ENCODE measurements at places on chromosomes 5 and 9.

GRCh38 chr5:31029925-31030324 lies 163.6 kb upstream of the CDH6 start:
- DNase-seq = no peak

DNA sequence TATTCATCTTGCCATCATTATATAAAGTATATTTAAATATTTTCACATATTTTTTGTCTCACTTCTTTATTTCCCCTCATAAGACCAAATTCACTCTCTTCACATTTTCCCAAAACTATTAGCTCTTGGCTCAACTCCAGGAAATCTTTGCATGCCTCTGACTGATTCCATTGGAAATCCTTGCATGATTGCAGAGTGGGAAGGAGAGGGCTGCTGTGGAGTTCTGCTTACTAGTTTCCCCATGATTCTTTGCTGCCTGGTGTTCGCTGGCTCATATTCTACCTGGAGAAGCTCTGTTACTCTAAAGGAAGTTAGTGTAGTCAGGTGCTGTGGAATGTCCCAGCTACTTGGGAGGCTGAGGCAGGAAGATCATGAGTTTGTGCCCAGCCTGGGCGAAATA lies 41.9 kb downstream of the LIX1 start:
- no peak for DNase-seq

DNA sequence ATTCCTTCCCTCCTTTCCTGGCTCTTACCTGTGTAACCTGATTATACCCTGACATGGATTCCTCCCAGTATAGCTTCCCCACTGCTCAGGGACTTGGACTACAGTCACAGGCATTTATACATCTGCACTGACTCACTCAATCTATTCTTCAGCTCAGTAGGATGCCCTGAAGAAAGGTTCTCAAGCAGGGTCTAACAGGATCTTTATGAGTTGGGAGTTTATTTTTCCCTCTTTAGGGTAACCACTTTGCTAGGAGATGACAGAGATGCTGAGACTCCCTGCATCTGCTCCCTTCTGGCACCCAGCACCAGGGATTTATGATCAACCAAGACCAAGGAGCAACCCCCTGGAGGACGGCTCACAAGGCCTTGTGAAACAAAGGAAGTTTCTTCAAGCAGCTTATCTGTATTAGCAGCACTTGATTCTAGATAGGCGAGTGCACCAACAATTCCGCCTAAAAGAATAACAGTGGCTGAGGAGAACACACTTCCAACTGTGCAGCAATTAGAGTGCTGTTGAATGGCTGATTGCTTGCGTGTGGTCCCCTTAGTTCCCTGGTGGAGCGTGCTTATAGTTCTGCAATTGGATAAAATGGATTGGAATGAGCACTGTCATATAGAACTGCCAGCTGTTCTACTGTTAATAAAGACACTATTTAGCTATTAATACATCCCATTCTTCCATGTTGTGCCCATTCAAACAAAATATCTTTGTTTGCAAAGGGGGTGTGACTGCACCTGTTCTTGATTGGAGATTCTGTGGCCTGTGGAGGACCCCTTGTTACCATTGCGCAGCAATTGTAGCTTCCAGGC lies 482.6 kb downstream of the ZNF608 start:
- no peak for DNase-seq

DNA sequence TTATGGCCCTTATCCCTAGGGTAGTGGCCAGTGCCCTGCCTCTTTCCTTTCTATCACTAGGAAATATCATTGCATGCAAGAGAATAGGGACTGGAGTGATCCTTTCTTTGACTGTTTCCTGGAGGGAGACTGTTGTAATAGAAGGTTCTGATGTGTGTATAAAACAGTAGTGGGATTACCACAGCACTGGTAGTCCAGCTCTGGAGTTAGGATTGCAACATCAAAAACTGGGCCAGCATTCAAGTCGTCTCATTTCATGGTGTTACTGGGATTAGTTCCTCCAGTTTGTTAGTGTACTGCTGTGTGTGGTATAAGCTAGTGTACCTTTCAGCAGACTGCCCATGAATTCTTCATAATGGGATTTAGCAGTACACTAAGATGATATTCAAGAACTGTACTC lies 45.8 kb downstream of the KIAA1958 start:
- no peak for DNase-seq

DNA sequence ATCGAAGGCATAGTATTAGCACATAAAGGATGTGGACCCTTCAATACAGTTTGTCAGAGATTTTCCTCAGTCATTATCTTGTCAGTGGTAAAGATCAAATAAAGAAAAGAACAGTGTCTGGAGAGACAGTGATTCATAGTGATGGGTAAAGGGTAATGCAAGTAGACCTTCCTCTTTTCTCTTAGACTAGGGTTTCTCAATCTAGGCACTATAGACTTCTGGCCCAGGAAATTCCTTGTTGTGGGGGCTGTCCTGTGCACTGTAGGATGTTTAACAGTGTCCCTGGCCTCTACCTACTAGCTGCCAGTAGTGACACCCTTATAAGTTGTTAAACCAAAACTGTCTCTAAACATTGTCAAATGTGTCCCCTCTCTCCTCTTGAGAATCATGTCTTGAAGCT lies 6.9 kb downstream of the CAMK4 start:
- no peak for DNase-seq

DNA sequence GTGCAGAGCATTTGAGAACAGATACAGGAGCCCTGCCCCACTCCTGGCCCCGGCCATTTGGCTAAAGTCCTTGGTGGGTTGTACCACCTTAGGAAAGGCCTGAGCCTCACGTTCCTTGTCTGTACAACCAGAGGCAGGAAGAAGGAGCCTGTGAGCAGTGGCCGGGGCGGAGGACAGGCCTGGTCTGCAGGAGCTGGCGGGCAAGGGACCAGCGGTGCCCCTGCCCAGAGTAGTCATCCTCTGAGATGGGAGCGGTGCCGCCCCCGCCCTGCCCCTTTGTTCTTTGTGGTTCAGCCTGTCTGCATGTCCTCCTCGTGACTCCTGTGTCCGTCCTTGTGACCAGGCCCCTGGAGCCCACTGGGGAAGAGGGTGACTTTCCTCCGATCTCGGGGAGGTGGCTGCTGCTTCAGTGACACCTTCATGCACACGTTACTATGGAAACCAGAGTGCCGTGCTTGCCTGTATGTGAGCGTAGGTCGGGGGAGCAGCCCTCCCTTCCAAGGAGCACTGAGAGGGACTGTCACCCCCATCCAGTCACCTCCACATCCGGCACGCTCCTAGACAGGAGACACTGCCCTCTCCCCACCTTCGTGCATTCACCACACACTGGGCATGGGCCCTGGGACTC lies 42.9 kb downstream of the UNC5A start:
- no peak for DNase-seq

GRCh38 chr5:157590478-157590877 lies 14.9 kb upstream of the ADAM19 start:
- no peak for DNase-seq

DNA sequence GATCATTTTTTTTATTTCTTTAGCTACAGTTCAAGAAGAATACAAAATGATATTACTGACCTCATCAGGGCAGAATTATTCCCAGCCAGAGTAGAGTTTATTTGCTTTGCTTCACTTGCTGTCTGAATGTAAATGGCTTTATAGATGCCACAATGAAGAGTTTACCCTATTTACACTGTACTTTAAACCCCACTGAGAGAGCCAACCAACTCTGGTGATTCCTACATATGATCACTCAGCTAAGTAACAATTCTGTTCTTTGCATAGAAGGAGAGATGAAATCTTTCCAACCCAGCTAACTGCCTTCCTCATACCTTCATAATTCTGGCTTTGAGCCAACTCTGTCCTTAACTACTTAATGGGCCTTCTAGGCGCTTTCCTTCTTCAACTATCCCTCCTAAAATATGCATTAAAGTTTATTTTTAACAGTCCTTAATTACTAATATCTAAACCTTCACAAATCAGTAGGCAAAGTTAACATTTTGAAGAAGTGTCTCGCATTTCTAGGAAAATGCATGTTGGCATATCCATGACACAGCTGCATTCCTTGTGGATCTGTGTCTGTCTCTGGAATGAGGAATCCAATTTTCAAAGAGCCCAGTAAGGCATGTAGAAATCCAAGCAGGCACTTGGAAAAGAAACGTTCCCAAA lies 284.8 kb upstream of the GRAMD2B start:
- DNase-seq = no peak

DNA sequence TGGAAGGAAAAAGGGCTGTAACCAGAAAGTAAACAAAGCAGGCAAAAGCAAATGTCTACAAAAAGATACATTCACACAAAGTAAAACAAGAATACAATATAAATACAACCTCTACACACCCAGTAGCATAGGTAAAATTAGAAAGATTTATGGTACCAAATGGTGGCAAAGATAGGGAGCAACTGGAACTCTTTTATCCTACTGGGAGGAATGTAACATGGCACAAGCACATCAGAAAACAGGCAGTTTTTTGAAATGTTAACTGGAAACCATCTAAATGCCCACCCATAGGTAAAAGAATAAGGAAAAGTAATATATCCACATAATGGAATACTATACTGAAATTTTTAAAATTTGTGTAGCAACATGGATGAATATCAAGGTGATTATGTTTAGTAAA lies 8.7 kb upstream of the ARL14EPL start:
- DNase-seq = no peak

GRCh38 chr5:62977661-62978060 lies 399.0 kb downstream of the LRRC70 start:
- DNase-seq = no peak

DNA sequence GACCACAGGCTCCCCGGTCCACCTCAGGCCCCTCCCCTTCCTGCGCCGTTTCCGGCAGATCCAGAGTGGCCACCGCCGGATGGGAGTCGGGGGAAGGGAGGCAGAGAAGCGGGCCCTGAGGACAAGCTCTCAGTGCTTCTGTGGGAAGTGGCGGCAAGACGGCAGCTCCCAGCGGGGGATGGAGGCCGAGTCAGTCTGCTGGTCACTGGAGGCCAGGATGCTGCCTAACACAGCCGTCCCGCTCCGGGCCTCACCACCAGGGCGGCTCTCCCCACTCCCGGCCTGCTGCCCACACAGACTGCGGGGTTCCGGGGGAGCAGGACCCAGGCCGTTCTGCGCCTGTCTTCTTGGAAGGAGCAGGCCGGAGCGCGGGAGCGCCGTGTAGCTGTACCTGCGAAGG lies 31.4 kb downstream of the FXN start:
- no peak for DNase-seq

DNA sequence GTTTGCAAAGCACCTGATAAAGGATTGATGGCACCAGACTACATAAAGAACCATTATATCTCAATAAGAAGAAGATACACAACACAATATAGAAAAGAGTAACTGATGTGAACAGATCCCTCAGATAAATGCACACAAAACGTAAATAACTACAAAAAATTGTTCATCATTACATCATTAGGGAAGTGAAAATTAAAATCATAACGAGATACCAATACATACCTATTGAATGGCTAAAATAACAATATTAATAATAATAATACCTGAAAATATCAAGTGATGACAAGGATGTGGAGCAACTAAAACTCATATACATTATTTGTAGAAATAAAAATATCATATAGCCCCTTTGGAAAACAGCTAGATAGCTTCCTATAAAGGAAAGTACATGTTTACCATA lies 469.5 kb downstream of the DMRTA1 start:
- no peak for DNase-seq

DNA sequence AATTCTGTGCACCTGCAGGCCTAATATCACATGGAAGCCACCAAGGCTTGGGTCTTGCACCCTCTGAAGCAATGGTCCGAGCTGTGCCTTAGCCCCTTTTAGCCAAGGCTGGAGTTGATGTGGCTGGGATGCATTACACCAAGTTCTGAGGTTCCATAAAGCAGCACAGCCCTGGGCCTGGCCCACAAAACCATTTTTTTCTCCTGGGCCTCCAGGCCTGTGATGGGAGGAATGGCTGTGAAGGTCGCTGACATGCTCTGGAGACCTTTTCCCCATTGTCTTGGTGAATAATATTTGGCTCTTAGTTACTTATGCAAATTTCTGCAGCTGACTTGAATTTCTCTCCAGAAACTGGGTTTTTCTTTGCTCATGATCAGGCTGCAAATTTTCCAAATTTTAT lies 167.3 kb downstream of the HTR1A start:
- no peak for DNase-seq

DNA sequence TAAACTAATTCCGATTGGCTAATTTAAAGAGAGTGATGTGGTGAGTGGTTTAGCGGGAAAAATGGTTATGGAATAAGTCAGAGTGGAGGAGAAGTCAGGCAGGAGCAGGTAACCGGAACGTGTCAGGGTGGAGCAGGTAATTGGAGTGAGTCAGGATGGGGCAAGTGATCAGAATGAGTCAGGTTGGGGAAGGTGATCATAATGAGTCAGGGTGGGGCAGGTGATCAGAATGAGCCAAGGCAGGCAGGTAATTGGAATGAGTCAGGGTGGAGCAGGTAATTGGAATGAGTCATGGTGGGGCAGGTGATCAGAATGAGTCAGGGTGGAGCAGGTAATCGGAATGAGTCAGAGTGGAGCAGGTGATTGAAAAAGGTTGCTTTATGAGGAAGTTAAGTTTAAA lies 101.4 kb downstream of the TMEM167A start:
- no peak for DNase-seq

- DNase-seq = no peak
Observed at GRCh38 chr5:100444961-100445360, 90.2 kb upstream of the FAM174A start.

DNA sequence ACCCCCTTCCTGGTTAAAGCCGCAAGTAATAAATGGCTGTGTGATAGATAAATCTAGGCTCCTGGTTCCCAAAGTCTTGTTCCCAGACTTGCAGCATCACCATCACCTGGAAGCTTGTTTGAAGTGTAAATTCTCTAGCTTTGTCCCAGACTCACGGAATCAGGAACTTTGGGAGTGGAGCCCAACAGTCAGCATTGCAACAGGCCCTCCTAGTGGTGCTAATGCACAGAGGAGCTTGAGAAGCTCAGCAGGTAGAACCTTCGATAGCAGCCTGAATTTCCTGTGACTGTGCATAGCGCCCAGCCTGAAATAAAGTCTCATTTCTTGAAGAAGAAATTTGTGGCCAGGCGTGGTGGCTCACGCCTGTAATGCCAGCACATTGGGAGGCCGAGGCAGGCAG lies 30.3 kb upstream of the MELK start:
- DNase-seq = no peak

DNA sequence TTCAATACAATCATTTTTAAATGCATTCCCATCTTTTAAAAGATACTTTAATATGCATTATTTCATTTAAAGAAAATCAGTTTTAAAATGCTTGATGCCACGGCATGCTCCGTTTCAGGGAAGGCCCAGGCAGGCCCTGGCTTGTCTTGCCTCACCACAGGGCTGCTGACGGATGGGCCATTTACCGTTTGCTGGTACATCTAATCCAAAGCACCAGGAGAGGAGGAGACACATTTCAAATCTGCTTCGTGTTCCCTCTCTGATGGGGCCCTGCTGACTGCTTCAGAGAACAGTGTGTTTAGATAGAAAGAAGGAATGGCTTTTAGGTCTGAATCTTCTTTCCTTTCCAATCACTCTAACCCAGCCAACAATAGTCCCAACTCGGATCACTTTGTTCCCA lies 185.2 kb downstream of the DCP2 start:
- DNase-seq = no peak

All from stimulated activated CD4-positive, alpha-beta T cell treated with anti-CD3 and anti-CD28 coated beads, Interleukin-1b, Interleukin-23, amount 100 ng/mL, for 1 hour (primary cell).